A549 treated with AZD2906 at 1 μM for 4 hours (cell line): ENCODE measurements at places on chromosomes 12 and 14. TPM values are rescaled to one million over a fixed set of nuclear protein-coding genes. Genes with fewer than 3 reads are reported as not detected.

The NID2 gene
- total RNA-seq = 30.0 to 41.7 TPM (median 31.8 TPM) in 5 replicates

The GRIN2B gene
- 3.0 to 4.9 TPM (median 4.2 TPM) in 5 replicates for total RNA-seq

The C12orf54 gene
- not detected in 5 replicates for total RNA-seq

The B4GALNT1 gene
- 32.6 to 47.2 TPM (median 42.2 TPM) in 5 replicates for total RNA-seq

The SYNE3 gene
- total RNA-seq = 0.53 to 0.87 TPM (median 0.72 TPM) in 5 replicates

The C14orf39 gene
- not detected in 5 replicates for total RNA-seq

The LALBA gene
- total RNA-seq = not detected in 5 replicates

The TBX3 gene
- 44.8 to 54.4 TPM (median 51.9 TPM) in 5 replicates for total RNA-seq

The TC2N gene
- 0.47 to 1.1 TPM (median 0.74 TPM) in 5 replicates for total RNA-seq

The STON2 gene
- total RNA-seq = 1.5 to 2.2 TPM (median 1.7 TPM) in 5 replicates
